ENCODE measurements at places on chromosomes 4 and X.

DNA sequence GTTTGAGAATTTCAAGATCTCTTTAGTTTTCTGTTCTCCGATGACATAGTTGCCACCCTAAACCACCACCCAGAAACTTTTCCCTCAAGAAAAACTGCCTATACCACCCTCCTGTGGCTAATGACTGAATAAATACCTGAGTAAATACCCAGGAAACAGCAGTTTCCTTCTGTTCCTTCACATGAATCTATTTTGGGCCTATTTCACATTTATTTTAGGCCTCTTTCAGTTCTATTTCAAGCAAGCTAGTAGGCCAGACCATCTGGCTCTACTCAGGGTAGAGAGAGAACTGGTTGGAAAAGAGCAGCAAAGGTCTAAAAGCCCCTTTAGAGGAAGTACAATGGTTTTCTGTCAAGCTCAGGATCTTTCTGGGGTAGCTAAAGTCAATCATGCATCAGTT lies 23.4 kb downstream of the ARHGEF9 start:
- no peak for DNase-seq

- no peak for DNase-seq
These were observed 162.7 kb downstream of the STIM2 start for GRCh38 chr4:27023366-27023765.

DNA sequence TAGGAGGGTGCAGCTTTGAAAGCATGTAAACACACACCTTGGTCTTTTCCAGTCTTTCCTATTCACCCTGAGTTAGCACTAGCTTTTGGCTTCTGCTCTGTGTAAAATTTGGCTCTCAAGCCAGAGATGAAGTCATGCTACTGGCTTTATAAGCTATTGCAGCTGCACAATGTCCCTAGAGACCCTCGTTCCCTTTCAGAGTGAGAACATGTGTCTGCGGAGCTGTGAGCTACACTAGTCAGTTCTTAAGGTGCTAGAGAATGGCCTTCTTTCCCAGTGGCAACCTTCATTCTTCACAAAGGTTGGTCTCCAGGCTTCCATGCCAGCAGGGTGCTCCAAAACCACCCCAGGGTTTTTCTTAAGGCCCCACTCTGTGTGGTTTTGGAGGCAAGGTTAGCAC lies 199.1 kb downstream of the SPATA18 start:
- DNase-seq, result no peak

GRCh38 chr4:53315300-53315699 lies 50.6 kb downstream of the SCFD2 start:
- DNase-seq, result no peak

- DNase-seq, result no peak
These were observed 56.5 kb downstream of the LIMCH1 start for GRCh38 chr4:41594432-41594831.

- DNase-seq, result no peak
These were observed 59.7 kb upstream of the BEX4 start for GRCh38 chrX:103155201-103155600.

- no peak for DNase-seq
These were observed 163.6 kb downstream of the CEP135 start for GRCh38 chr4:56112377-56112776.

DNA sequence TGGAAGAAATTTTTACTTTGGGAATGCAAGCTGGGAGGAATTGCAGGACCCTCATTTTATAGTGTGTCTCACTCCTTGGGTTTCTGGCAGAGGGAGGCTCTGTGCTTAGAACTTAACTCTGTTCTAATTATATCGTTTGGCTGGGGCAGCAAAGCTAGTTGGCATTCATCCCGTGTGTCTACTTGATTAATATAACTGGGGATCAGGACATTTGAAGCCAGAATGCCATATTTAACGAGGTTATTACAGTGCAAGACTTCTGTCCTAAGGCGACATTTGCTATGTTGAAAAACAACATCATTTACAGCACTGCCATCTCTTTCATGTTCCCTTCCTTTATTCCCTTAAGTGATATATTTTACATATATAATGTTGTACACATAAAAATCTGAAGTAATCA lies 179.1 kb upstream of the TBC1D9 start:
- no peak for DNase-seq

DNA sequence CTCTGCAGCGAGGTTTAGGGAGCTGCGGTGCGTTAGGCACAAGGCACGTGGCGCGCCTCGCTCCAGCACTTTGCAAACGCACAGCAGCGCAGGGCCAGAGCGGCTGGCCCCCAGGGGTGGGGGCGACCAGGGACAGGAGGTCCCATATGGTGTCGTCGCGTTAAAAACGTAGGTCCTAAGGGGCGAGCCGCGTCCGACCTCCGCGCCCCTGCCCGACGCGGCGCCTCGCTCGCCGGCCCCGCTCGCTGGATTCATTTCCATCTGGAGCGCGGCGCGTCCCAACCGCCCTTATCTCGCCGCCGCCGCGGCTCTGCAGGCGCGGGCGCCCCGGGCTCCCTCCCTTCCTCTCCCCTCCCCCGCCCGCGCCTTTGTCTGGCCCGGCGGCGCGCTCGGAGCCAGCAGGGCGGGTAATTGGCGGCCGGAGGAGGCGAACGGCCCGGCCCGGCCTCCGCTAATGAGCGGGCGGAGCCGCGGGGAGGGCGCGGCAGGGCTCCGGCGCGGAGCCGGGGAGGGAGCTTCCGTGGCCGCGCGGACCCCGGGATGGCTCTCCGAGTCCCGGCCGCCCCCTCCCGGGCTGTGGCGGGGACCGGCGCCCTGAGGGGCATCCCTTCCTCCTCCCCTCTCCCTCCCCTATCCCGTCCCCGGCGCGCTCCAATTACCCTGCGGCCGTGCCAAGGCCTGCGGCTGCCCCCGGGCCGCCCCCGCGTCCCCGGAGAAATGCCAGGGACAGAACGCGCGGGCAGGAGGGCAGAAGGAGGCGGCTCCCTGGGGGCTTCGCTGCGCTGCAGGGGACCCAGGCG lies 409.0 kb downstream of the BCOR start:
- DNase-seq, result peak; percentile 8

GRCh38 chr4:59729321-59729720 lies 1470.8 kb upstream of the ADGRL3 start:
- no peak for DNase-seq

DNA sequence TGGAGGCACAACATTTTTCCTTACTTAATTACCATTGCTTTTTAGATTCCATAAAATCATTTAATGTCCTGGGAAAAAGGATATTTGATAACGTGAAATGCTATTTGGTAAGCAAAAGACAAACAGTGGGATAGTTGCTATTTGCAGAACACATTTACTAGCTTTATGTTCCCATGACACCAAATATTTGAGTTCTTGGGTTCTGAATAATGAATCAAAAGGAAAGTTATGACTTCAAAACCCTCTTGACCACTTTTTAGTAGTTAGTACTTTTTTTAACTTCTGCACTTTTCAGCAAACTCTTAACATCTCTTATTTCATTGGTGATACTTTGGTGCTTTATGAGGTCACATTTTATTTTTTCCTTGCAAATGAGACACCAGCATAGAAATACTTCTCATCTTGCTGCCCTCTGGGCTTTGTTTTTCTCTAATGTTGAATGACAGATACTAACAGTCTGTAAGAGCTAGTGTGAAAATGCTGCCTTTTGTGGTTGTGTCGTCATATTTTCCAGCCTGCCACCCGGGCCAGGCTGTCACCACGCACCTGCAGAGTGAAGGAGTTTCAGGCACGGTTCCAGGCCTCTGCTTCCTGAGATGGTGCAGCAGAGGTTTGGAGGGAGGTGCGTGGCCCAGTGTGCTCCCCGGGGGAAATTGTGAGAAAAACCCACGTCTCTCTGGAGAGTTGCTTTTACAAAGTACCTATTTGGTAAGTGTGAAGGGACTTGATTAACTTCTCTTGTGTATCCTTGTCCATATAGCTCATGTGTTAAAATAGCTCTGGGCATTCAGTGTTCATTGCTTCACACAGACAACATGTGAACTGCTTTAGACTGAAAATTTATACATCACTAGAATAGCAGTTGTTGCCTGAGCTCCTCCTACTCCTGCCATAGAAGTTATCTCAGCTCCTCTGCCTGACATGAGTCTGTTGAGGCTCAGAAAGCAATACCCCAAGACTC lies 34.7 kb downstream of the MSL3 start:
- peak; percentile 71 for DNase-seq

DNA sequence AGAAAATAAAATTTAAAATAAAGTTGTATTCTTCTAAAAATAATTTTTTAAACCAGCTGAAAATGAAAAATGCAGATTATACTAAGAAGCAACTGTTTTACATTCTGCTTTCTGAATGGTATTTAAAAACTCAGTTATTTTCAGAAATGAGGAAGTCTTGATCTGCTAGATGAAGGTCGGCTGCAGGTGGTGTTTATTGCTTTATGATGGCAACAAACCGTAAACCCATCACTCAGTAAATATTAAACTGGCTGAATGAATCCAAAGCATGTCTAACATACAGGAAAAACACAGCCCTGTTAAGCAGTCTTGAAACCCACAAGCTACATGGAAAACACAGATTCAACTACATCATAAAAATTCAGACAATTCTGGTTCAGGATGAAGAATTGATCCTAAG lies 29.3 kb downstream of the DYNLT3 start:
- no peak for DNase-seq

DNA sequence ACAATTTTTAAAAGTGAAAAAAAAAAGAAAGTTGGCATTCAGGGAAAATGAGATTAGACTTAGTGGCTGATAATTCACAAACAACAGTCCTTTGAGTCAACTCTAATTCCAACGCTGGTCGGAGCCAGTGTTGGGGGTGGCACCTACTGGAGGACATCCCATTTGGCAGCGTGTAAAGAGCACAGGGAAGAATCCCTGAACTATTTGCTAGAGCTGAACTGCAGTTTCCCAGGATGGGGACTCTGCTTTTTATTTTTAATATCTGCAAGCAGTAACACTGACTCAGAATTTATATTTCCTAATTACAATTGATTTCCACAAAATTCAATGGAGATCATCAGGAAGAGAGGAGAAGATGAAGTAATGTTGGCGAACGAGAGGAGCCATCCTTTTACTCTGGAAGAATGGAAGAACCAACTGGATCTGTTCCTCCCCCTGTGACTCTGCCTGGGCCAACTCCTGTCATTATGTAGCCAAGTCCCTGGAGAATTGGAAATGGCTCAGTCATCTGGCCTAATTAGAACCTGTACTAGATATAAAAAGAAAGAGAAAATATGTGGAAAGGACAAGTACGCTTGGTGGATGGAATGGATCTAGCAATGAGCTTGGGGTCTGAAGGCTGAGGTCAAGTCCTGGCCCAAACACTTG lies 76.7 kb downstream of the IRF2 start:
- no peak for DNase-seq

- DNase-seq, result peak; percentile 11
These were observed 270.2 kb downstream of the TLL1 start for GRCh38 chr4:166143227-166143626.

DNA sequence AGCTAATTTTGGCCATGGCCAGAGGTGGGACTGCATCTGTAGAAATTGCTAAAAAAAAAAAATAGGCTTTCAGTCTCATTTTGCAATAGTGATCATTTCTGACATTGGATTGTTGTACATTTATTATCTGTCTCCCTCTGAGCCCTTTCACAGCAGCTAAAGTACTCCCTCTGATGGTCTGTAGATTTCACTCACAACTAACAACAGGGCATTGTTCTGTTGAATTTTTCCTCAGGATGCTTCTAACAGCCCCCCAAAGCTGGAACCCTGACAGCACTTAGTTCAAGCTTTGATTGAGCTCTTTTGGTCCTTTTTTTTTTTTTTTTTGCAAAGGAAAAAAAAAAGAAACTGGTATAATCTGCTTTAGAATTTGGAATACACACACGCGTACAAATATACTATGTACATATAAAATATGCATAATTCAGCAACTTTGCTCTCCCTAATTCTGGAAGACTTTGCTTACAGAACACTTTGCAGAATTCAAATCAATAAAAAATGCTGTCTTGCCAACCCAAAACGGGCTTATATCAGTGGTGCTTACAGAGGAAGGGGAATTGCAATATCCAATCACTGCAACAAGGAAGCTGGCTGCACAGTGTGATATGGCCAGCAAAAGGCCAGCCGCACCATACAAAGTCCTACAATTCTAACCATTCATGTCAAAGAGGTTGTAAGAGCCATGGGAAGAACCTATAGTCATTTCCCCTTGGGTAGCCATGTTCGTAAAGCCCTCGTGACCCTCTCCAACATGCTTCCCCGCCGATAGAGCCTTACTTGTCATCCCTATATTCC lies 406.4 kb downstream of the SMARCA1 start:
- no peak for DNase-seq

DNA sequence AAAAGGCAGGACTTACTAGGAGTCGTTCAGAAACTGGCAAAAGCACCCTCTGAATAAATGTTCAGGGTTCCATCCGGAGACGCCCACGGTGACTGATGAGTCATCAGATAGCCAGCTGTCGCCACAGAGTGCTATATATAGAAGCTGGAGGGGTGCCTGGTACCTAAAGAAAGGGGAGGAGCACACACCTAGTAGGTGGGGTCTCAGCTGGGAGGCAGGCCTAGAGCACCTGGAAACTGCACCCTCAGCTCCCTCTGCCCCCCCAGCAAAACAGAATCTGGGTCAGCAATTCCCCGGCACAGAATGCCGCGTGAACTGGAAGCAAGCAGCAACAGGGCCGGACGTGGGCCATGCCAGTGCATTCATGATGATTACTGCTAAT lies 242.0 kb downstream of the BCOR start:
- peak; percentile 85 for DNase-seq

GRCh38 chr4:189088780-189089179 lies 851.9 kb upstream of the FRG1 start:
- no peak for DNase-seq

- peak; percentile 3 for DNase-seq
These were observed 196.4 kb upstream of the RADX start for GRCh38 chrX:106415276-106415895.

DNA sequence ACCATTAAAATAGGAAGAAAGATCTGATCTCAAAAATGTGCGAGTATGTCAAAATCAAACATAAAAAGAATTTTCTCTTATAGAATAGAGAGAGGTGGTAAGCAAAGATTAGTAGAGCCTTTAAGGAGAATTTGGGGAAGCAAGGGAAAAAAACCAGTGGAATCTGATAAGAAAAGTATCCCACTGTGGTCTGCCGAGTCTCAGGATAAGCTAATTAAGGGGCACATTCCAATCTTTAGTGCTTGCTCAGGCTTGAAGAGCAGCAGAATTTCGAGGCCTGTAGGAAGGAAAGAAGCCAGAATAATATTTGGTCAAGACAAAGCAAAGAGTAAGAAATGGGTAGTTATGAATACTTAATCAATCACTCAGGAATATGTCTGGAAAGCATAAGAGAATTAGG lies 13.0 kb downstream of the STATH start:
- DNase-seq, result no peak

GRCh38 chrX:78139160-78140123 lies at the start of gene TAF9B:
Gene TAF9B (minus strand): TSS chrX:78139650. CDS start chrX:78139611, 39 bp downstream.
- peak; percentile 83 for DNase-seq

GRCh38 chr4:59612235-59612634 lies 1587.9 kb upstream of the ADGRL3 start:
- no peak for DNase-seq
